ENCODE measurements at places on chromosomes 2 and 18. TPM values are rescaled to one million over a fixed set of nuclear protein-coding genes. Genes with fewer than 3 reads are reported as not detected.

ZNF521 gene
- not detected for total RNA-seq

C1QL2 gene
- not detected for total RNA-seq

CD8B2 gene
- total RNA-seq, result not detected

CCL20 gene
- 39.9 TPM for total RNA-seq

CDK15 gene
- not detected for total RNA-seq

LTBP1 gene
- total RNA-seq, result 13.9 TPM

SLC38A11 gene
- 0.57 TPM for total RNA-seq

CIB4 gene
- total RNA-seq, result not detected

MYO3B gene
- total RNA-seq, result 7.1 TPM

CDKL4 gene
- 1.3 TPM for total RNA-seq

SCYGR8 gene
- total RNA-seq, result not detected

TCF23 gene
- not detected for total RNA-seq

PIEZO2 gene
- 0.91 TPM for total RNA-seq

LGALSL gene
- 12.1 TPM for total RNA-seq

BIN1 gene
- total RNA-seq, result 52.8 TPM

MEP1B gene
- not detected for total RNA-seq

ERBB4 gene
- 2.2 TPM for total RNA-seq

DLX1 gene
- total RNA-seq, result not detected

IL18RAP gene
- not detected for total RNA-seq

DOK6 gene
- not detected for total RNA-seq

ALK gene
- total RNA-seq, result not detected

IL37 gene
- total RNA-seq, result 2.0 TPM

LYG1 gene
- total RNA-seq, result 2.3 TPM

SULT1C4 gene
- total RNA-seq, result not detected

MARCHF7 gene
- total RNA-seq, result 81.9 TPM

FSHR gene
- not detected for total RNA-seq

SOCS6 gene
- total RNA-seq, result 26.1 TPM

ATP6V1B1 gene
- not detected for total RNA-seq

C2orf80 gene
- total RNA-seq, result not detected

ANKRD30B gene
- not detected for total RNA-seq

GAREM2 gene
- total RNA-seq, result 2.8 TPM

PRKCE gene
- total RNA-seq, result 17.7 TPM

TSGA10 gene
- 16.1 TPM for total RNA-seq

TMEM37 gene
- 0.61 TPM for total RNA-seq

CNDP1 gene
- not detected for total RNA-seq

All from Calu3 (cell line).